Lung microvascular endothelial cell (primary cell): ENCODE measurements at places on chromosomes 2 and 18. TPM values are rescaled to one million over a fixed set of nuclear protein-coding genes. Genes with fewer than 3 reads are reported as not detected.

DNA sequence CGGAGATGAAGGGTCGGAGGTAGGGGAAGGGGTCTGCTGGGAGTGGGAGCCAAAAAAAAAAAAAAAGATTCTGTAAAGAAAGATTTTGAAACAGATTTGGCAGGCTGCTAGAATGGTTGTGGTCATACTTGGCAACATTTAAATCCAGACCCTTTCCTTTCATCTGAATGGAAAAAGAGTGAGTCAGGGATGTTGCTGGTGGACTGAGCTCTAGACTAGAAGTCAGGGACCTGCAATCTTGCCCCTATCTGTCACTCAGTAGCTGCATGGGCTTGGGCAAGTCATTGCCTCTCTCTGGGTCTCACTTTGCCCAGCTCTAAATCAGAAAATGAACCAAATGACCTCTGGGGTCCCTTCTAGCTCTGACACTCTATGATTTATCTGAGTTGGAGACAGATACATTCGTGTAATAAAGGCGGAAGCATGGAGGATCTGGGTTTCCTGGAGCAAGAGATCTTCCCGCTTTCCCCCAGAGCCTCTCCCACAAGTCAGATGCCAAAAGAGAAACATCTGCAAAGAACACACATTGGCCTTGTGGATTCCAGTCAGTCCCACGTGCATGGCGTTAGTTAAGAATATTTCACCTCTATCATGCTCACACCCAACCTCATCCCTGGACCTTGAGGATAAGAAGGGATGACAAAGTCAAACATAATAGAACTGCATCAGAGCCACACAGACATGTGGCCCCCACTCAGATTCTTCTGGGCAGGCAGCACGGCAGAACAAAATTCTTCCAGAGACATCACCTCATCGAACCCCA lies 58.5 kb downstream of the ADD2 start:
- no peak for DNase-seq

GRCh38 chr2:59568461-59568860 lies 985.0 kb downstream of the BCL11A start:
- no peak for DNase-seq

GRCh38 chr2:4898706-4899105 lies 793.5 kb upstream of the SOX11 start:
- DNase-seq, result no peak

GRCh38 chr18:10264260-10264659 lies 190.2 kb upstream of the APCDD1 start:
- no peak for DNase-seq

GRCh38 chr2:152611458-152612231 lies 105.6 kb downstream of the PRPF40A start:
- no peak for DNase-seq

- no peak for DNase-seq
These were observed 139.4 kb downstream of the ASB1 start for GRCh38 chr2:238566001-238566645.

GRCh38 chr2:190649798-190650390 lies 1.0 kb downstream of the NAB1 start:
- DNase-seq, result peak; percentile 38

- no peak for DNase-seq
These were observed 316.9 kb downstream of the TXNL1 start for GRCh38 chr18:56321470-56321869.

GRCh38 chr2:232073699-232074098 lies 112.2 kb downstream of the DIS3L2 start:
- peak; percentile 10 for DNase-seq

- no peak for DNase-seq
These were observed 112.0 kb downstream of the GULP1 start for GRCh38 chr2:188403676-188404075.

DNA sequence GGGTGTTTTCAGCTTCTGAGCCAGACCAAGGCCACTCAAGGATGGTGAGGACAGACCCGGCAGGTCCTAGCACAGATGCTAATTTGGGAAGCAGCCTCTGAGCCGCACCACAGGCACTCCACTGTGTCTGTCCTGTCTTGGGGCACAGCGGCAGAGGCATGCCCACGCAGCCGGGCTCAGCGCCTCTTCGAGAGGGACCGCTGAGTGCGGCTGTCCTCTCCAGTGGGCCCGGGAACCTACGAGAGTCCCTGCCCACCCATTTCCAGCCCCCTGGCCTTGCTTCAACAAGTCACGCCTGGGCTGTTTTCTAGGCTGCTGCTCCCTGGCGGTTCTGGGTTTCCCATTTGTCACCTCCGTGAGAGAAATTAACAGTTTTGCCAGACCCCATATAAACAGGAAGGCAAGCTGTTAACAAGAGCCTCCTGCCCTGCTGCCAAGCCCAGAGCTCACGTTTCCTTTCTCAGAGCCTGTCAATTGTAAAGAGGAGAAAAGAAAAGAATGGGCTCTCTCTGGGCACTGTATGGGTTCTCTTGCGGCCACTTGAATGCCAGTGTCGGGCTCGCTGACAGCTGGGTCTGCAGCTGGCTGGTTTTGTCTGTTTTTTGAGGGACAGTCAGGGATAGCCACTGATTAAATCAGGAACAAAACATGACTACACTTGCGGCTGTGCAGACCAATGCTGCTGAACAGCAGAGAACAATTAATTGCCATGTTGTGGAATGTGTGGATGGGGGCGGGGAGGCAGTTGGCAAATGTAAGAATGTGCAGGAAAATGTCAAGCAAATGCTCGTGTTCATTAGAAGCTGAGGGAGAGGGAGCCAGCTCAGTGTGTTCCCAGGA lies 30.6 kb downstream of the TMEM17 start:
- peak; percentile 76 for DNase-seq

DNA sequence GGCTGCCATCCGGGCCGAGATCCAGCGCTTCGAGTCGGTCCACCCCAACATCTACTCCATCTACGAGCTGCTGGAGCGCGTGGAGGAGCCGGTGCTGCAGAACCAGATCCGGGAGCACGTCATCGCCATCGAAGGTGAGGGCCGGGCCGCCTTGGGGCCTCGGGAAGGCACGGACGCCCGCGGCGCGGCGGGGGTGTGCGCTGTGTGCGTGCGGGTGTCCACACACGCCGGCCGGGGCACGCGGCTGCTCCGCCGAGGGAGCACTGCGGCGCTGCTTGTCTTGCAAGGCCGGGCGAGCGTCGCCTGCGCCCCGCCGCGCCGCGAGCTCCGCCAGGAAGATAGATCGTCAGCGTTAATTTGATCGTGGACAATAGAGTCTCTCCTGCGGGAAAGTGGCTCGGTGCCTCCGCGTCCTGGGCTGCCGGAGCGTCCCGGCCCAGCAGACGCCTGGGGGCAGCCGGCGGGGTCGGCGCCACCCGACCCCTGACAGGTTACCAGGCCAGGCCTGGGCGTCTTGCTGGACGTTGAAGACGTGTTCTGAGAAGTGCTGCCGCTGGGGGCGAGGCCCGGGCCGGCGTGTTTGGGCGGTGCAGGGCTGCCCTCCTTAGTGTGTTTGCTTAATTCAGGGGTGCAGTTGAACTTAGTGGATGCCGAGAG lies 1.0 kb downstream of the AGAP1 start:
- peak; percentile 66 for DNase-seq

- DNase-seq, result no peak
These were observed 65.0 kb downstream of the RPL37A start for GRCh38 chr2:216563646-216564045.

- no peak for DNase-seq
These were observed 34.7 kb downstream of the ONECUT2 start for GRCh38 chr18:57469884-57470283.

GRCh38 chr2:218746470-218746795 lies 35.5 kb upstream of the CYP27A1 start:
- DNase-seq, result no peak

DNA sequence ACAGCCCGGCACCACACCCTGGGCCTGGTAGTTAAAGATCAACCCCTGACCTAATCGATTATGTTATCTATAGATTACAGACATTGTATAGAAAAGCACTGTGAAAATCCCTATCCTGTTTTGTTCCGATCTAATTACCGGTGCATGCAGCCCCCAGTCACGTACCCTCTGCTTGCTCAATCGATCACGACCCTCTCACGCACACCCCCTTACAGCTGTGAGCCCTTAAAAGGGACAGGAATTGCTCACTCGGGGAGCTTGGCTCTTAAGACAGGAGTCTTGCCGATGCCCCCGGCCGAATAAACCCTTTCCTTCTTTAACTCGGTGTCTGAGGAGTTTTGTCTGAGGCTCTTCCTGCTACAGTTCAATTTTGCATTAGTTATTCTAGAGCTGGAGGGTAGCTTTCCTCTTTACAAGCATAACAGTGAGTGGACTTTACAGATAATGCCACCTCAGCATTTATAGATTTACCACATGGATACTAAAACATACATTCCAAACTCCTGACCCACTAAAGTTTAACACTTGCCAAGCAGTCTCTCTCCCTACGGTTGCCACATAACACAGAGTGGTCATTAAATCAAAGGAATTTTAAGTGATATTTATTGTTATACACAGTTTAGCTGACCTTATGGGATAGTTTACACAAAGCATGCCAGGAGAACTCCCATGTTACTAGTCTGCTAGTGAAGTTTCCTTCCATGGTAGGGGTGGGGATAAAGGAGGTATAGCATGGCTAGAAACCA lies 101.0 kb downstream of the EVA1A start:
- DNase-seq, result no peak

- DNase-seq, result peak; percentile 41
These were observed 9.0 kb downstream of the METTL21A start for GRCh38 chr2:207616185-207616584.

DNA sequence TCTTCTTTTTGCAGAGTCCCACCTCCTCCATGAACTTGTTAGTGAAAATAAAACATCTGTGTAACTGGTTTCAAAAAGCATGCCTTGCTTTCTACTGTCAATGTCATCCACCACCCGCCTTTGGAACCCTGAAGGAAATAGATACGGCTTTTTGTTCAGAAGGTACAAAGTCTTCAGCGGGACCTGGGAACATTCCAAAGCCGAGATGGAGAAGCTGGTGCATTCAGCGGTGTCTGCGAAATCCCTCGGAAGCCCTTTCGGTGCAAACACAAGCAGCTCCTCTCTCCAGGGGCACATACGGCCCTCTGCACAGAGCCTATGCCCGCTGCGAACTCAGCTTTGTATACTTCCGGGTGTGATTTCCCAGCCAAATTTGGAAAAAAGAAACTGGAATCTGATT lies 555.8 kb upstream of the SALL3 start:
- DNase-seq, result no peak

DNA sequence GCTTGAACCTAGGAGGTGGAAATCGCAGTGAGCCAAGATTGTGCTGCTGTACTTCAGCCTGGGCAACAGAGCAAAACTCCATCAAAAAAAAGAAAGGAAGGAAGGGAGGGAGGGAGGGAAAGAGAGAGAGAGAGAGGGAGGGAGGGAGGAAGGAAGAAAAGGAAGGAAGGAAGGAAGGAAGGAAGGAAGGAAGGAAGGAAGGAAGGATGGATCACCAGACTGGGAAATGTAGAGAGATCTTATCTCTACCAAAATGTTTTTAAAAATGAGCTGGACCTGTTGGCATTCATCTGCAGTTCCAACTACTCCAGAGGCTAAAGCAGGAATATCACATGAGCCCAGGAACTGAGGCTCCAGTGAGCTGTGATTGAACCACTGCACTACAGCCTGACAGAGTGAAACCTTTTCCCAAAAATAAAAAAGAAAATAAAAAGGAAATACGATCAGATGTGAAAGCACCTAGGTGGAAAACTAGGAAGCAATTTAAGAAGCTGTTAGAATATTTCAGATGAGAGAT lies 239.4 kb downstream of the CDH7 start:
- no peak for DNase-seq

DNA sequence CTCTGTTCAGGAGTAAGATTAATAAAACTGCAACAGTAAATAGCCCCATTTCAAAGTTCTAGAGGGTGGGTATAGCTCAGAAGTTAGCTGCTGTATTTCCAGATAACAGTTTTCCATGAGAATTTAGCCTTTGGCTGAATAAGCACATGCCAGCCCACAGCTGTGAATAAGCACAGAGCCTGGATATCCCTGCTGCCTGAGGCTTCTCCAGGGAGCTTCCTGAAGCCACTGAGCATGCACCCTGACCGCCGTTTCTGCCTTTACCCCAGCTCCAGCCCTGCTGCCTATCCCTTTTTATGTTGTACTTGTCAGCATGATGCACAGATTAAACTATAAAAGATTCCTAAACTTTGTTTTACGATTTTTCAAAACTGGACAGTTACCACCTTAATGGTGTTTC lies 85.3 kb downstream of the FEZ2 start:
- no peak for DNase-seq

DNA sequence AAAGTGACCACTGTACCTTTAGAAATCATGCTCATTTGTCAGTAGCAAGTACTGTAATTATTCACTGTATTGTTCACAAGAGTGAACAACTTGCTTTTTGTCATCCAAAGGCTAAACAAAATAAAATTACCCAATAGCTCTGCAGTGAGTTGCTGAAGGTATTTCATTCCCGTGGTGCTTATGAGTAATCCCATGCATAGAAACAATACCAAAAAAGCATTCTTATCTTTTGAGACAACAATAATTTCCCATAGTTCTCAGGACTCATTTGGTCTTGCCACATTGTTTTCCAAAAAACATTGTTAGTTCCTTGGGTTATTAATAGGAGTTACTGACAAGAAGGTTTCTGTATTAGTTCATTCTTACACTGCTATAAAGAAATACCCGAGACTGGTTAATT lies 503.2 kb upstream of the FAM98A start:
- no peak for DNase-seq

- DNase-seq, result no peak
These were observed 39.5 kb upstream of the IMP4 start for GRCh38 chr2:130303169-130303568.

- DNase-seq, result no peak
These were observed 601.7 kb downstream of the CBLN2 start for GRCh38 chr18:71942433-71942832.

DNA sequence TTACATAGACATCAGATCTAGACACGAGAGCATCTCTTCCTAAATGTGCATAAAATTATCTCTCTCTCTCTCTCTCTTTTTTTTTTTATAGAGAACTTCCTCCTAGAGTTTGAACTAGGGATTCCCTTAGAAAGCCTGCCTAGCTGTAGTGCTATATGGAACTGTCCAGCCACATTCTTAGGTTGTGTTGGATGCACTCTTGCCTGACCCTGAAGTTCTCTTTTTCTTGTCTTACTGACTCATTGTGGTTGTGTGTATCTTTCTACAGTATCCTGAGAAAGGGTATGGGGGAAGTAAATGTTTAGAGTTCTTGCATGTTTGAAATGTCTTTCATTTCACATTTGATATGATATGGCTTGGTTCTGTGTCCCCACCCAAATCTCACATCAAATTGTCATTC lies 368.2 kb downstream of the CDH2 start:
- no peak for DNase-seq

GRCh38 chr2:233936089-233936488 lies 18.9 kb downstream of the TRPM8 start:
- no peak for DNase-seq

GRCh38 chr2:179059026-179059700 lies 9.2 kb upstream of the CCDC141 start:
- DNase-seq, result no peak

GRCh38 chr2:119059940-119060339 lies 98.6 kb downstream of the C1QL2 start:
- no peak for DNase-seq

The REG3G gene
- total RNA-seq, result not detected in 2 replicates

The UNC80 gene
- total RNA-seq, result 0.20 and 0.65 TPM in 2 replicates

The LRRTM1 gene
- total RNA-seq, result not detected in 2 replicates

The BMP10 gene
- not detected in 2 replicates for total RNA-seq

The CPLX4 gene
- total RNA-seq, result not detected in 2 replicates

The KLHL29 gene
- 1.5 and 3.4 TPM in 2 replicates for total RNA-seq

The SATB2 gene
- 0.60 and 1.3 TPM in 2 replicates for total RNA-seq

The BOLA3 gene
- total RNA-seq, result 15.1 and 16.1 TPM in 2 replicates

The FSHR gene
- not detected in 2 replicates for total RNA-seq

The TNS1 gene
- 26.8 and 82.1 TPM in 2 replicates for total RNA-seq

The HOXD12 gene
- not detected in 2 replicates for total RNA-seq

The ARMC9 gene
- 3.5 and 4.2 TPM in 2 replicates for total RNA-seq

The SULT1C4 gene
- total RNA-seq, result 94.6 and 123 TPM in 2 replicates

The SLC4A5 gene
- total RNA-seq, result under 0.01 and 0.20 TPM in 2 replicates

The MPP4 gene
- total RNA-seq, result 0.20 and 2.0 TPM in 2 replicates

The DNAJC27 gene
- 0.87 and 1.6 TPM in 2 replicates for total RNA-seq

The TXNL1 gene
- total RNA-seq, result 9.2 and 9.9 TPM in 2 replicates
